ENCODE measurements at places on chromosomes 1 and 21.

- DNase-seq: no peak
Observed at GRCh38 chr1:14426854-14427253, 171.6 kb upstream of the KAZN start.

DNA sequence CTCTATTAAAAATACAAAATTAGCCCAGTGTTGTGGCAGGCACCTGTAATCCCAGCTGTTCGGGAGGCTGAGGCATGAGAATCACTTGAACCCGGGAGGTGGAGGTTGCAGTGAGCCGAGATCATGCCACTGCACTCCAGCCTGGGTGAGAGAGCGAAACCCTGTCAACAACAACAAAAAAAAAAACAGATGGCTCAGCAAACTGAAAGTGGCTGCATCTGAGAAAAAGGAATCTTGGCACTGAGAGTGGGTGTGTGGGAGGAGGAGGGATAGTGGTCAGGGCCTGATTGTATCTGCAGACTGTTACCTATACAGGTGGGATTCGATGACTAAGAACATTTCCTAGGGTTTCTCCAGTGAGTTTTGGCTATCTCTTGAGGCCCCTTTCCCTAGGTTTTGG is 122.2 kb upstream of the BARHL2 start:
- DNase-seq: no peak

- DNase-seq: no peak
Observed at GRCh38 chr1:94298861-94299260, 61.5 kb upstream of the ARHGAP29 start.

DNA sequence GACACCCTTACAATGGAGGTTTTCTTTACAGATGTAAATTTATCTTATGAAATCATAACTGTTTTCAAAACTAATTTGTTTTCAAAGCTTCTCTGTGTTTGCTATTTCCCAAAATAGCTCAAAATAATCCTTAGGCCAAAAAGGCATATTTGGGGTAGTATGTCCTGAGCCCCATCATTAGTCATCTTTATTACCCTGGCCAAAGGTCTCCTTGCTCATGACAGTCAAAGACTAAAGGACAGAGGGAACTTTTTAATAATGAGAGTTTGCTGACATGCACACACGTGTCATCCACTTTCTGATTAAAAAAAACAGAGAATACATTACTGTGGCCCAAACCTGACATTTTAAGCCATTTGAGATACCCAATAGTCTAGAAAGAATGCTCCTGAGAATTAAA is 221.9 kb upstream of the DUSP10 start:
- DNase-seq: no peak

GRCh38 chr1:185861630-185862029 is 127.4 kb downstream of the HMCN1 start:
- no peak for DNase-seq

All from body of pancreas (tissue), 4 donors.